ENCODE measurements at places on chromosomes 7 and 10. TPM values are rescaled to one million over a fixed set of nuclear protein-coding genes. Genes with fewer than 3 reads are reported as not detected.
A peak's percentile ranks its signal among the peaks of the same experiment; 100 is the strongest.

AQP1 gene
- 4.8 TPM for total RNA-seq

ZNF32 gene
- total RNA-seq, result 9.8 TPM

TSPAN14 gene
- 114 TPM for total RNA-seq

DNA sequence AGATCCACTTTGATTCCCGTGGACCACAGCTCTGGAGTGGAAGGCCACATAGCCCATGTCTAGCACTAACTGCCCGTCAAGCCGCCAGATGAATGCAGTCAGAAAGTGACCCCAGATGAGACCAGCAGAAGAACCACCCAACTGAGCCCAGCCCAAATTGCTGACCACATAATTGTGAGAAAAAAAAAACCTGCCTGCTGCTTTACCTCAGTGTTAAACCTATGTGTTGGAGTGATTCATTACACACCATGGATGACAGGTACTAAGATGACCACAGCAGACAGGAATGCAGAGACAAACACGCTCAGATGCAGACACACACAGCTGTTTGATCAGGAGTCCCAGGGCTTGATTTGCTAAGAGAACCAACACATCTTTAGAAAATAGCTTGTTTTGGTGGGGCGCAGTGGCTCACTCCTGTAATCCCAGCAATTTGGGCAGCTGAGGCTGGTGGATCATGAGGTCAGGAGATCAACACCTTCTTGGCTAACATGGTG lies 168.1 kb upstream of the PPP2R2D start:
- no peaks in the 10 kb centered on the region for H3K4me1 ChIP-seq
- H3K4me3 ChIP-seq, result no peak overlapping the region
- H3K36me3 ChIP-seq, result no peaks in the 10 kb centered on the region
- peaks cover 49% of the 10 kb centered on the region for H3K27me3 ChIP-seq
- H3K27ac ChIP-seq, result no peak overlapping the region

DNA sequence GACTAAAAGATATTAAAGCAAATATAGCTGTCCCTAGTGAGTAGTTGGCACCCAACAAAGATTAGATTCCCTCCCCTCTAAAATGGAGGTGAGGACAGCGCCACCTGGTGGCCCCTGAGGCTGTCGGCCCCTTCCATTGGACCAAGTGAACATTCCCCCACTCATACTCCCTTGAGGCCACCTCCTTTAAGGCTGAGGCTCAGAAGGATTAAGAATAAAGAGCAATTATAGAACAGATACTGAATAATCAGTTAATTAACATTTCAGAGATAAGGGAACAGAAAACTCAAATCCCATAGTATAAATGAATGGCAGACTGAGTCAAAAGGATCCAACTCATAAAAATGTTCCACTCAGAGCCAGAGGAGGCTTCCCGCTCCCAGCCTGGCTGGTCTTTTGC lies 130.4 kb upstream of the GHITM start:
- no peaks in the 10 kb centered on the region for H3K4me1 ChIP-seq
- H3K36me3 ChIP-seq, result no peaks in the 10 kb centered on the region
- H3K27me3 ChIP-seq, result peaks cover 36% of the 10 kb centered on the region
- no peak overlapping the region for H3K4me3 ChIP-seq
- DNase-seq, result peak; percentile 6

DNA sequence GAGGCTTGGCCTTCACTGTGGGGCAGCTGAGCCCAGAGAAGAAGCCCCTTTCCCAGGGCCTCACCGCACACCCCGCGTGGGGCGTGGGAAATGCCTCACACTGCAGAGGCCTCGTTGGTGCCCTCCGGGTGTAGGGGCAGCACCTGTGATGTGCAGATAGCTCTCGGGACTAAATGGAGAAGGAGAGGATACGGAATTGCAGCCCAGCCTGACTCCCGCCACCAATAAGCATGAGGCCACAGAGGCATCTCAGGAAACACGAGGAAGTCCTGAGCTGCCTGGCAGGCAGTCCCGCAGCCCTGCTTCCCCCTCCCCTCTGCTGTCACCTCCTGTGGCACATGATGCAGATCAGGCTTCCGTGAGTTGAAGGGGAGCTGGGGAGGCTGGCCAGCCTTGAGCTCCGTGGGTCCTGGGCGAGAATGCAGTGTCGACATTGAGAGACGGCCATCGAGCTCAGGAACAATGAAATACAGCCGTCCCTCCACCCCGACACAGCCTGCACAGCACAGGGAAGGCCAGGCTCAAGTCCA lies 59.6 kb upstream of the PPP2R2D start:
- H3K4me1 ChIP-seq, result no peaks in the 10 kb centered on the region
- no peak for DNase-seq
- no peak overlapping the region for H3K27ac ChIP-seq
- no peaks in the 10 kb centered on the region for H3K36me3 ChIP-seq
- H3K4me3 ChIP-seq, result no peak overlapping the region

DNA sequence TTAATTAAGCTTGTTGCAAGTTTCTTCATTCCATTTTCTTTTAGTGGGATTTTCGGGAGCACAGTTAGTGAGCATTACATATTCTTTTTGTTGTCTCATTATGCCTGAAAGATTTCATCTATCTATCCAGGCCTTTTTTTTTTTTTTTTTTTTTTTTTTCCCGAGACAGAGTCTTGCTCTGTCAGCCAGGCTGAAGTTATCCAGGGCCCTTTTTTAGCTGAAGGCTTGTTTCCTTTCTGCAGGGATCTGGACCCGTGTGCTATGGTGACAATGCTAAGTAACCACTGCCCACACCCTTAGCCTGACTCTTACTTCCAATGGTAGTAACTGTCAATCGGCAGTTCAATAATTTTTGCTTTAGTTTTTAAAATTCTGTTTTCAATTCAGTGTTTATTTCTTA lies 190.8 kb upstream of the MTPN start:
- no peak for DNase-seq
- no peak overlapping the region for H3K4me3 ChIP-seq
- no peaks in the 10 kb centered on the region for H3K36me3 ChIP-seq
- no peak overlapping the region for H3K27ac ChIP-seq
- no peaks in the 10 kb centered on the region for H3K4me1 ChIP-seq

GRCh38 chr10:3424111-3424851 lies 251.7 kb upstream of the PITRM1 start:
- H3K4me3 ChIP-seq, result no peak overlapping the region
- no peak for DNase-seq
- H3K27me3 ChIP-seq, result no peaks in the 10 kb centered on the region
- no peaks in the 10 kb centered on the region for H3K36me3 ChIP-seq

GRCh38 chr7:123849855-123850254 lies 4.9 kb downstream of the HYAL4 start:
- H3K4me3 ChIP-seq, result no peak overlapping the region
- H3K27ac ChIP-seq, result no peak overlapping the region
- peaks cover 39% of the 10 kb centered on the region for H3K4me1 ChIP-seq
- no peak for DNase-seq

DNA sequence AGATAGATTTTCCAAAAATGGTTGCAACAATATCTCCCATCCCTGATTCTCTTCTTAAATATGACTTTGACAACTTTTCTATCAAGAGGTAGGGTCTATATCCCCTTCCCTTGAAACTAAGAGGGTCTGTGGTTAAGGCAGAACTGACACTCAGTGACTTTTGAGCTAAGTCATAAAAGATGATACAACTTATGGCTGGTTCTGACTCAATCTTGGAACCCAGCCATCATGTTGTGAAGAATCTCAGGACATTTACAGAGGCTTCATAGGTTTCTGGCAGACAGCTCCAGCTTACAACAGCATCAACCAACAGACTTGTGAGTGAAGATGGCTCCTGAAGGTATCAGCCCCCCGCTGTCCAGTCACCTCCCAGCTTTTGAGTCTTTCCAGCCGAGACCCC lies 203.5 kb downstream of the RNLS start:
- DNase-seq, result no peak
- no peak overlapping the region for H3K27ac ChIP-seq
- H3K4me3 ChIP-seq, result no peak overlapping the region
- no peaks in the 10 kb centered on the region for H3K36me3 ChIP-seq
- H3K27me3 ChIP-seq, result no peaks in the 10 kb centered on the region

DNA sequence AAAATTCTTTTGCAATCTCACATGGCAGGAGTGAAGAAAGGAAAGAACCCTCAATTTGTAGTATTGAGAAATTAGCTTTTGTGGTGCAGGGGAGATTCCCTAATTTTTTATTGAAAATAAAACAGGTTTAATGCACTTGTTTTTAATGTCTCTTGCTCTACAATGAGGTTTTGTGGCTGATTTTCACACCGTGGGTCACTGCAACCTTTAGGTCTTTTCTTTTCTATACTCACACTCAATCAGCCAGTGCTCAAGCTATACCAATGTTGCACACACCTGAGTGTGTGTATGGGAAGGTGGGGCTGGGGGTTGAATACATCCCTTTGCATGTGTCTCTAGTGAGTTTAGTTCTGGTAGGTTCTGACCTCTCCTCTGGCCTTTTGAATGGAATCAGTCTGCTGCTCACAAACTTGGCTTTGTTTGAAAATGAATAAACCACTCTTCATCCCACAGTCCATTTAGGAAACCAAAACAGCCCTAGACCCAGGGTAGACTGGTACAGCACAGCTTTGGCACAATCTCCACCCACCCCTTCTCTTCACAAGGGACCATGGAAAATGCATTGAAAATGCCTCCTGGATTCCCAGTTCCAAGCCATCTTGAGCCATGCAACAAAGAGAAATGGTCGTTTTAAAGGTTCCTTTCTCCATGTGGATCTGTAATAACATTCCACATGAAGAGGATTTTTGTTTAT lies 411.5 kb downstream of the SFMBT2 start:
- no peaks in the 10 kb centered on the region for H3K4me1 ChIP-seq
- H3K27me3 ChIP-seq, result peaks cover 9% of the 10 kb centered on the region
- no peaks in the 10 kb centered on the region for H3K36me3 ChIP-seq
- H3K27ac ChIP-seq, result no peak overlapping the region
- no peak for DNase-seq

- DNase-seq, result no peak
- H3K4me3 ChIP-seq, result no peak overlapping the region
- peaks cover 31% of the 10 kb centered on the region for H3K4me1 ChIP-seq
- peak overlapping the region; percentile 83 for H3K27ac ChIP-seq
- H3K36me3 ChIP-seq, result no peaks in the 10 kb centered on the region
Observed at GRCh38 chr10:17215782-17216122, 12.3 kb upstream of the VIM start.

GRCh38 chr10:67696029-67696428 lies at the start of gene CTNNA3:
Gene CTNNA3 (minus strand): TSS chr10:67696195.
- no peaks in the 10 kb centered on the region for H3K4me1 ChIP-seq
- H3K4me3 ChIP-seq, result no peak within 1 kb of the TSS
- peaks cover 41% of the 10 kb centered on the region for H3K27me3 ChIP-seq
- H3K36me3 ChIP-seq, result no peaks in the 10 kb centered on the region

GRCh38 chr10:124972637-124973036 lies 30.7 kb downstream of the ZRANB1 start:
- no peaks in the 10 kb centered on the region for H3K27me3 ChIP-seq
- H3K27ac ChIP-seq, result no peak overlapping the region
- H3K4me1 ChIP-seq, result no peaks in the 10 kb centered on the region
- H3K36me3 ChIP-seq, result no peaks in the 10 kb centered on the region
- no peak for DNase-seq
- H3K4me3 ChIP-seq, result no peak overlapping the region

DNA sequence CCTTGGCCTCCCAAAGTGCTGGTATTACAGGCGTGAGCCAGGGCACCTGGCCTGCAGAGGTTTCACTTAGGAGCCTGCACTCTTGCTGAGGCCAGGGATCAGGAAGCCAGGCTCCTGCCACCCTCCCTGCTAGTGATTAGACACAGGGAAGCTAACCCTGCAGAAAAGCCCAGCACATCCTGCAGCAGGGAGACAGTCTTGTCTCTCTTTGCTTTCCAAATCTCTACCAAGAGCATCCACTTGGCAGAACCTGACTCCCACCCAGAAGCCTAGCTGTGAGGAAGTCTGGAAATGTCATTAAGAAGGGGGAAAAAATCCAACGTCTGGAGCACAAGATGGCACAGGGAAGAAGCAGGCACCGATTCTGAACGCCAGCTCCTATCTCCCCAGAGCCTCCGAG lies 8.0 kb upstream of the FAM171A1 start:
- H3K27me3 ChIP-seq, result peaks cover 46% of the 10 kb centered on the region
- no peak overlapping the region for H3K27ac ChIP-seq
- H3K4me3 ChIP-seq, result no peak overlapping the region
- no peaks in the 10 kb centered on the region for H3K4me1 ChIP-seq

DNA sequence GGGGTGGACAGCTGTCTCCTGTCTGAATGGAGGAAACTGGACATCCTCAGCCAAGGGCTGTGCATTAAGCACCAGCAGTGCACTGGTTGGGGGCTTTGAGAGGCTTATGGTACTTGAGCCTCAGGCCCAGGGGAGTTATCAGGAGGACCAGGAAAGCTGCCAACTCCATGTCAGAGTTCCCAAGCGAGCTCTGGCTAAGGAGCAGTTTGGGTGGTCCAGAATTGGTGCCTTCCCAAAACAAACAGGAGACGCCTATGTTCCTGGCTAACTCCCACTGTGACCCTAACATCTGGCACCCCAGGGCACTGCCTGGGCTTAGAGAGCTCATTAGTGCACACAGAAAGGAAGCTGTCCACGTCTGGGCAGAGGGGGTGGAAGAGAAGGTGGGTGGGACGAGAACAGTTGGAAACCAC lies 408.6 kb upstream of the NPVF start:
- DNase-seq, result no peak
- no peak overlapping the region for H3K27ac ChIP-seq
- no peak overlapping the region for H3K4me3 ChIP-seq
- H3K4me1 ChIP-seq, result no peaks in the 10 kb centered on the region

DNA sequence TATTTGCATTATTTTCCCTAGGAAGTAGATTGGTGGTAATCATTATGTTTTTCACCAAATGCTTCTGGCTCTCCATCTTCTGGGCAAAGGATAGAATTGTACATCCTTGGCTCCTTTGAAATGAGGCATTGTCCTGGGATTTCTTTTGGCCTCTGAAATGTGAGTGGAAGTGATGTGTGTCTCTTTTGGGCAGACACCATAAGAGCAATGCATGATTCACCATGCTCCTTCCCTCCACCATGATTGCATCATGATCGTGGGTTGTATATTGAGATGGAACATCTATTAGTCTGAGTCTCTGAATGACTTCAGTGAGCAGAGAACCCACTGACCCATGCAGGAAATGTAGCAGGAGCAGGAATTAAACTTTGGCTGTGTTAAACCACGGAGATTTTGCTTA lies 49.2 kb downstream of the ADRA2A start:
- no peak overlapping the region for H3K4me3 ChIP-seq
- H3K27ac ChIP-seq, result no peak overlapping the region
- no peaks in the 10 kb centered on the region for H3K36me3 ChIP-seq
- no peaks in the 10 kb centered on the region for H3K4me1 ChIP-seq

DNA sequence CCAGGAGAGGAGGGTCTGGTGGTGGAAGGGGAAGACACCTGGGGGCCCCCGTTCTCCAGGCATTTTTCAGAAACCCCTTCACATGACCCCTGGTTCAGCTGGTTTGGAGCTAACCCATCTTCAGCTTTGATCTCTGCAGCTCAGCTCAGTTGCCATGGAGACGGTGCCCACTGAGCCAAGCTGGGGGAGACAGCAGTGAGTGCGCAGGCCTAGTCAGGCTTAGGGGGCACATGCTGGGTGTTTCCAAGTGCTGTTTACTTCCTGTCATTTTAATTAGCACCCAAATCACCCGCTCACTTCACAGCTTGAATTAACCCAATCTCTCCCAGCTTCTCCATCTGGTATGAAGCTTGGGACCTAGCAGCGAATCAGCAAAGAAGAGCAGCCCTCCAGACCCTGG lies 9.0 kb downstream of the SPOCK2 start:
- H3K27ac ChIP-seq, result peak overlapping the region; percentile 86
- H3K4me1 ChIP-seq, result peaks cover 54% of the 10 kb centered on the region
- H3K4me3 ChIP-seq, result no peak overlapping the region
- H3K36me3 ChIP-seq, result no peaks in the 10 kb centered on the region
- H3K27me3 ChIP-seq, result no peaks in the 10 kb centered on the region

- H3K4me1 ChIP-seq, result no peaks in the 10 kb centered on the region
- H3K27me3 ChIP-seq, result no peaks in the 10 kb centered on the region
- H3K27ac ChIP-seq, result no peak overlapping the region
Observed at GRCh38 chr7:74684473-74684872, 27.0 kb downstream of the GTF2I start.
